ENCODE measurements at places on chromosomes 5 and 9. TPM values are rescaled to one million over a fixed set of nuclear protein-coding genes. Genes with fewer than 3 reads are reported as not detected.

GRCh38 chr5:75054134-75054930 lies 2.0 kb upstream of the GCNT4 start:
- DNase-seq, result peak; percentile 66
- peak overlapping the region; percentile 72 for H3K4me3 ChIP-seq
- H3K27ac ChIP-seq, result peak overlapping the region; percentile 73
- peaks cover 14% of the 10 kb centered on the region for H3K4me1 ChIP-seq

DNA sequence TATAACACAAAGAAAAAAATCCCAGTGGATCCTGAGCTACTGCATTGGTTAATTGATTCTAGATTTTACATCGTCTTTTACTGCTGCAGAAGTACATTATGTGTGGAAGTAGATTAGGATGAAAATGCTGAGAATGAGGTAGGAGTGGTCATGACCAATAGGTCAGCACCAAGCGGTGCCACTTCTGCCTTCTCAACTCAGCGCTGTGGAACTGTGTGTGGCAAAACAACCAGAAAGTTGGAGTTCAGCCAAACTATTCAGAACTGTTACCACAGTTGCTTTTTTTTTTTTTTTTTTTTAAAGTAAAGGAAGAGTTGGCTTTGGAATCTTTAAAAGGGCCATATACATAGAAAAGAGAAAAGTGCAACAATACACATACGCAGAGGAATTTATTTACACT lies 24.2 kb downstream of the POU5F2 start:
- DNase-seq, result no peak
- H3K36me3 ChIP-seq, result no peaks in the 10 kb centered on the region
- H3K4me1 ChIP-seq, result peaks cover 7% of the 10 kb centered on the region
- no peak overlapping the region for H3K27ac ChIP-seq
- H3K27me3 ChIP-seq, result no peaks in the 10 kb centered on the region

GRCh38 chr9:92035687-92036410 lies 79.4 kb downstream of the SPTLC1 start:
- no peak overlapping the region for H3K4me3 ChIP-seq
- no peaks in the 10 kb centered on the region for H3K4me1 ChIP-seq
- H3K27me3 ChIP-seq, result no peaks in the 10 kb centered on the region
- no peak overlapping the region for H3K27ac ChIP-seq
- peaks cover 6% of the 10 kb centered on the region for H3K36me3 ChIP-seq

DNA sequence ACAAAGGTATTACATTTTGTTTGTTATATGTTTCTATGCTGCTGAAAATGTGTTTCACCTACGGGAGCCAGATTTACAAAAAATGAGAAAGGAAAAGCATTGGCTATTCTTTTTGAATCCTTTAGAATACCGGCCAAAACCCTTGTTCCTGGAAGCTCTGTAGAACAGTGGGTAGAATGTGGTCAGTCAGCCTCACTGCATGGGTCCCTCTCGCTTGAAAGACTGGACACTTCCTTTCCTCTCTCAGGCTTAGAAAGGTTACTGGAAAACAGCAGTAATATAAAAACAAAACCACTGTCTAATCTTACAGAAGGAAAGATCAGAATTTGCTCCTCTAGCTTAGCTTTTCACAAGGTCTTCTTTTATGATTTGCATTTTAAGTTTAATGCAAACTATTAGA lies 45.1 kb downstream of the OSTF1 start:
- H3K27ac ChIP-seq, result no peak overlapping the region
- no peaks in the 10 kb centered on the region for H3K27me3 ChIP-seq
- DNase-seq, result no peak
- no peaks in the 10 kb centered on the region for H3K36me3 ChIP-seq
- no peak overlapping the region for H3K4me3 ChIP-seq

- H3K4me1 ChIP-seq, result peaks cover 9% of the 10 kb centered on the region
- no peaks in the 10 kb centered on the region for H3K27me3 ChIP-seq
- H3K36me3 ChIP-seq, result peaks cover 12% of the 10 kb centered on the region
- no peak overlapping the region for H3K4me3 ChIP-seq
- H3K27ac ChIP-seq, result no peak overlapping the region
Measured at GRCh38 chr9:136014924-136015633, 53.9 kb upstream of the UBAC1 start.

- no peak overlapping the region for H3K4me3 ChIP-seq
Measured at GRCh38 chr9:97854696-97855485, 1.9 kb downstream of the FOXE1 start.

DNA sequence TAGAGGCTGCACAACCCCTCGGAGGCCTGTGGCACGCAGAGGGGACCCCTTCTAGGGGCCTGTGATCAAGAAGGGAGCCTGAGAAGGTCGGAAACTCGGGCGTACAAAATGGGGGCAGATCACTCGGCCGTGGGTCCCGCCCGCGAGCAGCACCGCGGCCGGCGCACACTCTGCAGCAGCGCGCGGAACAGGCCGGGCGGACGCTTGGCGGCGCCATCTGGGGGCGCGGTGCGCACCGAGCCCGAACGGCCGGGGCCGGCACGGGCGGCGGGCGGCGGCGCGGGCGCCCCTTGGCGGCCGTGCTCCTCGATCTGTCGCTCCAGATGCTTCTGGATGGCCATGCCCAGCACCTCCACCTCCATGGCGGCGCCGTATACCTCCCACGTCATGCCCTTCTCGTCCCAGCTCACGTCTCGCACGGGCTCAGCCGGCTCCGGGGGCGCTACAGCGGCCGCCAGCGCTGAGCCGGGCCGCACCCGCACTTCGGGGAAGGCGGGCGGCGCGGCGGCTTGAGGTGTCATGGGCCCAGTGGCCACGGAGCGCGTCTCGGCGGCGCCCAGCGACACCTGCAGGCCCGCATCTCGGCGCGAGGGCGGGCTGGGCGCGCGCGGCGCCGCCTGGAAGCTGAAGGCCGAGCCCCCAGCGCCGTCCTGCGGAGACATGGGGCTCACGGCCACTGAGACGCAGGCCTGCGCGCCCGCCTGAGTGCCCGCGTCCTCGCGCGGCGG lies 13.1 kb downstream of the GPRIN1 start:
- no peaks in the 10 kb centered on the region for H3K36me3 ChIP-seq
- H3K27me3 ChIP-seq, result no peaks in the 10 kb centered on the region
- DNase-seq, result no peak
- H3K27ac ChIP-seq, result no peak overlapping the region
- no peak overlapping the region for H3K4me3 ChIP-seq

GRCh38 chr9:5817862-5818261 lies 15.1 kb downstream of the ERMP1 start:
- no peak overlapping the region for H3K4me3 ChIP-seq
- H3K4me1 ChIP-seq, result no peaks in the 10 kb centered on the region
- no peak overlapping the region for H3K27ac ChIP-seq
- H3K27me3 ChIP-seq, result no peaks in the 10 kb centered on the region
- H3K36me3 ChIP-seq, result no peaks in the 10 kb centered on the region
- no peak for DNase-seq

DNA sequence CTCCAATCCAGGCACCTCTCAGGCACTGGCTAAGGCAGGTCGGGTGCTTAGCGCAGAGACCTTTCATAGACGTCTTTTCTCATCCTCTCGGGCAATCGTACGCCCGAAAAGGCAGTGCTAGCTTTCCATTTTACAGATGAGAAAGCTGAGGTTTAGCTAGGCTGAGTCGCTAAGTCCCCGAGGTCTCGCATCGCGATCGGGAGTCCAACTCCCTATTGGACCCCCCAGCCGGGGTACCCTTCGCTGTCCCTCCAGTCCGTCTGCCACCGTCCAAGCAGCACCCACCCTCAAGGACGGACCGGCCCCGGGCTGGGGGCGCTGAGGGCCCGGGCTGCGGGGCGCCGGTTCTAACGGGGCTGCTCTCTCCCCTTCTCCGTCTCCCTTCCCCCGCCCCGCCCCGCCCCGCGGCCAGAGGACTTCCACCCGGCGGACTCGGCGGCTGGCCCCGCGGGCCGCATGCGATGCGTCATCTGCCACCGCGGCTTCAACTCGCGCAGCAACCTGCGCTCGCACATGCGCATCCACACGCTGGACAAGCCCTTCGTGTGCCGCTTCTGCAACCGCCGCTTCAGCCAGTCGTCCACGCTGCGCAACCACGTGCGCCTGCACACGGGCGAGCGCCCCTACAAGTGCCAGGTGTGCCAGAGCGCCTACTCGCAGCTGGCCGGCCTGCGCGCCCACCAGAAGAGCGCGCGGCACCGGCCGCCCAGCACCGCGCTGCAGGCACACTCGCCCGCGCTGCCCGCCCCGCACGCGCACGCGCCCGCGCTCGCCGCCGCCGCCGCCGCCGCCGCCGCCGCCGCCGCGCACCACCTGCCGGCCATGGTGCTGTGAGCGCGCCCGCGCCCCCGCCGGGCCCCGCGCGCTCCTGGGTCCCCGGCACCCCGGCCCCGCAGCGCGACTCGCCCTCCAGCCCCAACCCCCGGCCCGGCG lies 12.5 kb upstream of the EXOSC2 start:
- DNase-seq, result peak; percentile 81
- H3K4me3 ChIP-seq, result peak overlapping the region; percentile 55
- H3K36me3 ChIP-seq, result no peaks in the 10 kb centered on the region
- H3K27me3 ChIP-seq, result peaks cover 5% of the 10 kb centered on the region
- H3K27ac ChIP-seq, result no peak overlapping the region
- H3K4me1 ChIP-seq, result peaks cover 13% of the 10 kb centered on the region

LVRN gene
- not detected for total RNA-seq
